ENCODE measurements at places on chromosomes 1 and 21.

GRCh38 chr1:225906467-225906866, 17.5 kb upstream of the LEFTY1 start:
- no peak for DNase-seq

GRCh38 chr1:111938123-111938522, 51.3 kb downstream of the KCND3 start:
- no peak for DNase-seq

GRCh38 chr21:34530261-34530660, 18.3 kb upstream of the KCNE1 start:
- no peak for DNase-seq

GRCh38 chr1:179177182-179177581, 52.3 kb downstream of the ABL2 start:
- DNase-seq: no peak

- DNase-seq: no peak
Observed at GRCh38 chr1:195894411-195894810, 713.8 kb downstream of the KCNT2 start.

DNA sequence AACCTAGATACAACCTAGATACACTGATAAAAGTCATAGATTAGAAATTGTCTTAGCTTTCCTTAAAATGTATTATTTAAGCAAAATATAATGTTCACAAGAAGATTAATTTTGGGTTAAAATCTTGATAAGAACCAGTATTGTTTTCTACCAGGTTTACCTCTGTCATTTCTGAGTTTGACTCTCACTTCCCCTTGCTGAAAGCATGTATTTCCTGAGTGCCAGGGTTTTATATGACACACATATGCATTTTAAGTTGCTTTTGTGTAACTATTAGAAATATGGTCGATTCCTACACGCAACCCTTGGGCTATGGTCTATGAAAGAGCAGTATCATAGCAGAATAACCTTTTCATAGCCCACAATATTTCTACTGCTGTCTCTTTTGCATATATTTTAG, 351.7 kb downstream of the ZP4 start:
- DNase-seq: no peak

GRCh38 chr1:39818482-39818881, 29.8 kb upstream of the BMP8B start:
- DNase-seq: no peak

DNA sequence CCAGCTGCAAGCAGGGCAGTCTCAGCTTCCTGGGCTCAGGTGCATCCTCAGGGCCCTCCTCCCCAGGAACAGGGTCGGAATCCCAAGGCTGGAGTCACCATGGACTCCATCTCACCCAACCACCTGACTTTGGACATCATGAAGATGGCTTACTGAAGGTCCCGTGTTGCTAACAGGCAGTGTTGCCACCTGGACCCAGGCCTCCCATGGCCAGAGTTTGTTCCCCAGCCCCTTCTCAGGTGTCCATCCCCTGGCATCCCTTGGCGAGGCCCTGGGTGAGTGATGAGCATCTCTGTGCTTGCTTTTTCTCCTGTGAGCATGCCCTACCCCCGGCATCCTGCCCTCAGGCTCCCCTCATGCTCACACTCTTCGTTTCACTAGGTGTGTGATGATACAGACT, 101.7 kb upstream of the EDN2 start:
- DNase-seq: no peak

- no peak for DNase-seq
Observed at GRCh38 chr1:20884513-20884912, 97.4 kb upstream of the HP1BP3 start.

GRCh38 chr1:22611530-22611947, 24.9 kb upstream of the C1QA start:
- no peak for DNase-seq

DNA sequence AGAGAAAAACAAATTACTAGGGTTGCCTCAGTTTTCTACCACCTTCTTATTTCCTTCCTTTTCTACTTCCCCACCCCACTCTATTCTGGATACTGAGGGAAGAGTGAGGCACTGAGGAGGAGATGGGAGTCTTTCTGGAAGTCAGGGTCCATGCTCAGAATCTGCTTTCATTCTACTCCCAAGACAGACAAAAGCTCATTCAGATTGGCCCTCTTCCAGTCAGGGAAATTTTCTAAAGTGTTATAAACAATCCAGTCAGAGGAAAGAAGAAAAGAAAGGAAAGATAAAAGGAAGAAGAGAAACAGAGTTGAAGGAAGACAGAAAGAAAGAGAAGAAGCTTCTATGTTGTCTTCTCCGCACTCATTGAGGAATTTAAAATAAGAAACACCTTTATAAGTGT, 228.6 kb downstream of the COP1 start:
- DNase-seq: no peak

DNA sequence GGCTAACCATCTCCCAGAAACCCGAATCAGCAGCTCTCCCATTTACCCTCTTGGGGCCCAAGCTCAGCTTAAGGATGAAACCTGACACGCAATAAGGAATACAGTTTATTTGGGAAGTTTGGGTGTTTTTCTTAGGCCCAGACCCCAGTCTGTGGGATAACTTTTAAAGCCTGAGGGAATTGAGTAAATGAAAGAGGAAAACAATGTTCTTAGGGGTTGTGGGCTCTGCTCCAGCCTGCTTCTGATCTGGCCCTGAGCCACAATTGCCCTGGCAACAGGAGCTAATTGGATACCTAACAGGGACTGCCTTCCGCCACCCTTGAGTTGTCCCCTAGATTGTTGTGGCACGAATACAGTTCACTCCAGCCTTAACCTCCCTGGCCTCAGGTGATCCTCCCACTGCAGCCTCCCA, 20.1 kb downstream of the DYRK3 start:
- DNase-seq: no peak

- no peak for DNase-seq
Observed at GRCh38 chr1:196660852-196661251, 9.0 kb downstream of the CFH start.

GRCh38 chr1:177248258-177248657, 77.5 kb downstream of the BRINP2 start:
- no peak for DNase-seq

DNA sequence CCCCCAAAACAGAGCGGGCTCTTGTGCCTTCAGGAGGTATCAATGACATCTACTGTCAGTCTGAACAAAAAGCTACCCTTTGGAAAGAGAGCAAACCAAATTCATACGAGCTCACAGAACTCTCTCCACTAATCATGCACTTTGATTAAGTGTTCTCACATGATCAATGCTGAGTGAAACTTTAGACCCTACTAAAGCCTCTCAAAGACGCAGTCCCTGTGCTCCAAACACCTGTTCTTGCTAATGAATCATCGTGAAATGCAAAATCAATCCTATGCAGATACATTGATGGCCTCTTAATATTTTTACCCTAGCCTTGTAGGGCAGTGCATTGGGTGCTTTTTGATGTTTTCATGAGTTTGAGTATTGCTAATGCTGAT, 113.4 kb downstream of the ZBTB18 start:
- no peak for DNase-seq

GRCh38 chr1:182274618-182275017, 117.0 kb downstream of the GLUL start:
- DNase-seq: no peak

- DNase-seq: no peak
Observed at GRCh38 chr1:20183616-20184271, 2.2 kb upstream of the UBXN10 start.

- DNase-seq: no peak
Observed at GRCh38 chr1:203906932-203907331, 45.5 kb downstream of the SNRPE start.

GRCh38 chr1:148383966-148384365, 99.1 kb downstream of the PPIAL4G start:
- no peak for DNase-seq

GRCh38 chr1:51325878-51326755, 4.2 kb downstream of the TTC39A start:
- DNase-seq: no peak

DNA sequence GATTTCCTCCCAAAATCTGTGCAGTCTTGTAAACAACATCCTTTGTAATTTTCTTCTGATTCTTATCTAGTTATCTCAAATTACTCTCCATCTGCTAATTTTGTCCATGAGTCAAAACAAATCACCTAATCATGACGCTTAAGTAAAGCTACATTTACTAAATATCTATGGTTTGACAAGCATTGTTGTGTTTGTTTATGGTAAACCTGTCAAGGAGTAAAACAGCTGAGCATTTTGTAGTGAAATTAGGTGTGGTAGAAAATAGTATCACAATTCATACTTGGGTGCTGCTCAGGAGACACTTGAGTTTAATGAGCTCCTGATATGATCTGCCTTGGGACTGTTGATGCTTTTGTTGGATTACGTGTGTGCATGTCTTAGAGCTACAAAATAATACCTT, 11.6 kb downstream of the TIPRL start:
- DNase-seq: no peak

DNA sequence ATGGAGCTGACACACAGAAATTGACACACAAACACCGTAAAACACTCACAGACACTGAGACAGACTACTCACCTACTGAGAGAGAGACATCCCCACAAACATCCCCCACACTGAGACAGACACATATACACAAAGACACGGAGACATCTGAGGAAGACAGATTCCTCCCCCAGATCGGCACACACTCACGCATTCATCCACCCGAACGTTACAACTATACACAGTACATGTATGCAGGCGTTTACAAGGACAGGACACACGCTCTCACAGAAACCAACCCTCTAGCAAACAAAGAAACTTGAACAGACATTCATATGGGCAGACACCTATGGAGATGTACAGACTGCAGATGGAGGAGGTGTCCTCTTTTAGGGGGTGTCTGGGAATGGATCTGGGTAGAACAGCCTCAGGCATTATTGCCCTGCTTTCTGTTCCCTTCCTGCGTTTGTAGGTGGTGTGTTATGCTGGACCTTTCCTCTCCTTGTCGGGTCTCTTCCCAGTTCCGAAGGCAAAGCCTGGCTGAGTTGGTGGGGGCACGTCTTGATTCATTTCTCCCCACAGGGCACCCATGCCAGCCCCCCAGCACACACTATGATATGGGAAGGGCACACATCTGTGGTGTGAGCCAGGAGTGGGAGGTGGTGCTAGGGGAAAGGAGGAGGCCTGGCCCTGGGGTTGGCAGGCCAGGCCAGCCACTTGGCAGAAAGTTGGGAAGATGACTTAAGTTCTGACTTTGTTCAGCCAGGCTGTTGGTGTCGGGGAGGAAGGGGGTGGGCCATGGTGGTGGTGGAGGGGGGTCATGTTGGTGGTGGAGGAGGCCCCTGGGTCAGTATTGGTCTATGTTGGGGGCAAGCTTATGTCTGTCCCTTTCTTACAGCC, 1.5 kb downstream of the KIRREL1 start:
- no peak for DNase-seq

DNA sequence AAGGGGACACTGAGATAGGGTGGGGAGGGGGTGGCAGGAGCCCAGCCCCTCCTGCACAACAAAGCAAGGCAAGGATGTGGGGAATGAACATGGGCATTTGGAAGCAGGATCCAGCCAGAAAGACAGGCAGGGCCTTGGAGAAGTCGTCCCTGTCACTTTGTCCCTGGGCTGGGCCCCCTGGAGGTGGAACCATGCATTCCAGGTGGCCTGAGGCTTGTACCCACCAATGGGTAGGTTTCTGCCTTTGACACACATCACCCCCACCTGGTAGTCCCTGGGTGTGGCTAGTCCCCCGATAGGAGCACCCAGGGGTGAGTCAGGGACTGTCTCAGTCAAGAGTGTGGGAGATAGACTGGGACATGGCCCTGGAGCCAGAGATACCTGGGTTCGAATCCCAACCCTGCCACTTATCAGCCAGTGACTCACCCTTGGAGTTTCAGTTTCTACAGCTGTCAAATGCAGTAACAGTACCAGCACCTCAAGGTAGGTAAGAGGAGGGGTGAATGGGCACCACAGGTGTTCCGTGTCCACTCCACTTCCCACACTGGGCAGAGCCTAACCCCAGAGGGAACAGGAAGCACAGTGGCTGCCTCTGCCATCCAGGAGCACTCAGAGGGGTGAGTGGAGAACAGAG, 10.0 kb downstream of the PLA2G2D start:
- no peak for DNase-seq

DNA sequence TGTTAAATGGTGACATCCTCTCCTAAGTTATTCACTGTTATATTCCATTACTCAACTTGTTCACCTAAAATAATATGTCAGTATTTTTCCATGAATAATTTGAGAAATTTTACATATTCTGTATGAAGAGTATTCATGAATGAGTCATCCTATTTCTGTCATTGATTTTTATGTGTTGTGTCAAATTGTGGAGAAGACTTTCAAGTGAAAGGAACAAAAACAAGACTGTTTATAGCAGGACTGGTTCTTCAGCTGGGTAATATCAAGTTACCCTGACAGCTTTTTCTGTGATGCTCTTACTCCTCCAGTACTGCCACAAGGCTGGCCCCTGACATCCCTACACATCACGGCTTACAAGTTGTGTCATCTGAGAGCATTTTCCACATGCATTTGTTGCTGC, 847.7 kb downstream of the NCAM2 start:
- no peak for DNase-seq

GRCh38 chr1:176090766-176091165, 116.3 kb downstream of the COP1 start:
- no peak for DNase-seq

GRCh38 chr1:24142546-24143534, at the start of gene IL22RA1:
IL22RA1 (minus strand) TSS chr1:24143140; CDS start chr1:24143082, 58 bp downstream.
- no peak for DNase-seq

- no peak for DNase-seq
Observed at GRCh38 chr1:39507230-39507928, 15.9 kb downstream of the BMP8A start.

- no peak for DNase-seq
Observed at GRCh38 chr21:35333831-35334618, 284.9 kb upstream of the RUNX1 start.

DNA sequence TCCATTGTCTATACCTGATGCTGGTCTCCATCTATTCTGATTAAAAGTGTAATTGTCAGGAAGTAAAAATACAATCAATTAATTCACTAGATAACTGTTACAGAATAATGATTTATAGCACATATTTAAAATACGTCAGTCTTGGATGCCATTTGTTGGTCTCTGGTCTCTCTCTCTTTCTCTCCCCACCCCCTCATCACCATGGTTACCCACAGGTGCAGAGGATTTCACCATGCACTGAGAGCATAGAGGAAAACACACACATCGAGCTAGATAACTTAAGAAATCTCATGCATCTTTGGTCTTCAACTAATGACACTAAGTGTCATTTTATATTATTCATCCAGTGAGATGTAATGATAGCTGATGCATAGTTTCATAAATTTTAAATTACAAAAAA, 33.4 kb downstream of the LRRC53 start:
- DNase-seq: no peak

GRCh38 chr1:207923561-207923960, 12.6 kb upstream of the CD34 start:
- DNase-seq: no peak

GRCh38 chr1:223363856-223364684, at the start of gene SUSD4:
SUSD4 (minus strand) TSS chr1:223364176; CDS start chr1:223363425, 751 bp downstream.
- DNase-seq: peak; percentile 60

GRCh38 chr1:27342391-27342777, 562 bp downstream of the SYTL1 start:
- DNase-seq: no peak
